ENCODE measurements at places on chromosomes 2 and 18.

- DNase-seq, result no peak
Measured at GRCh38 chr2:238843476-238843875, 4.4 kb upstream of the TWIST2 start.

DNA sequence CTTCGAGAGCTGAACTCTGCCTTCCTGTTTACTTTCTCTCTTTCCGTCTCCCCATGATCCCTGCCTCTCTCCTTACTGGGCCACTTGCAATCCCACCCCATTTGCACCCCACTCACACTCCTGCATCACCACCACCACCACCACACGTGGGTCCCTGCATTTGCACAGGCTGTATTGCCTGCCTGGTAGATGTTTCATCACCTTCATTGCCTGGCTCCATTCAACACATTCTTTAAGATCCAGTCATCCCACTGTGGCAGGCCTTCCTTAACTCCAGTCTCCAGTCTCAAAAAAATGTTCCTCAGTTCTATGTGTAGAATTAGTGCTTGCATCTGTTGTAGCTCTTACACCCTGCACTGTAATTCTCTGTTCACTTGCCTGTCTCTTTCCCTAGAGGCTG, 13.9 kb downstream of the NOSTRIN start:
- DNase-seq, result no peak

GRCh38 chr2:105786231-105787230, 41.8 kb downstream of the NCK2 start:
- DNase-seq, result no peak

DNA sequence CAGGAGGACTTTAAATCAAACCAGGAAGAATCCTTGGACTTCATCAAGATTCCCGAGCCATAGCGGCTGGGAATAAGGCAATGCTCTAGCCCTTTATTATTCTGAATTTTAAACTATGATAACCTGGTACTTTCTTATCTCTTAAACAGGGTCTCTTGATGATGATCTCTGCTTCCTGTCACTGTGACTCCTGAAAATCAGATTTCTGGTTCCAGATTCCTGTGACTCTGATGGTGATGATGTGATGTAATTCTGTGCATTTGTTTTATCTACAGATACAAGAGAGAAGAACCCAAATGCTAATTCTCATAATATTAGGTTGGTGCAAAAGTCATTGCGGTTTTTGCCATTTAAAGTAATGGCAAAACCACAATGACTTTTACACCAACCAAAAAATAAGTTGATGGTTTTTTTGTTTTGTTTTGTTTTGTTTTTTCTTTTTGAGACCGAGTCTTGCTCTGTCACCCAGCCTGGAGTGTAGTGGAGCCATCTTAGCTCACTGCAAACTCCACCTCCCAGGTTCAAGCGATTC, 116.3 kb upstream of the CREB1 start:
- DNase-seq, result no peak

DNA sequence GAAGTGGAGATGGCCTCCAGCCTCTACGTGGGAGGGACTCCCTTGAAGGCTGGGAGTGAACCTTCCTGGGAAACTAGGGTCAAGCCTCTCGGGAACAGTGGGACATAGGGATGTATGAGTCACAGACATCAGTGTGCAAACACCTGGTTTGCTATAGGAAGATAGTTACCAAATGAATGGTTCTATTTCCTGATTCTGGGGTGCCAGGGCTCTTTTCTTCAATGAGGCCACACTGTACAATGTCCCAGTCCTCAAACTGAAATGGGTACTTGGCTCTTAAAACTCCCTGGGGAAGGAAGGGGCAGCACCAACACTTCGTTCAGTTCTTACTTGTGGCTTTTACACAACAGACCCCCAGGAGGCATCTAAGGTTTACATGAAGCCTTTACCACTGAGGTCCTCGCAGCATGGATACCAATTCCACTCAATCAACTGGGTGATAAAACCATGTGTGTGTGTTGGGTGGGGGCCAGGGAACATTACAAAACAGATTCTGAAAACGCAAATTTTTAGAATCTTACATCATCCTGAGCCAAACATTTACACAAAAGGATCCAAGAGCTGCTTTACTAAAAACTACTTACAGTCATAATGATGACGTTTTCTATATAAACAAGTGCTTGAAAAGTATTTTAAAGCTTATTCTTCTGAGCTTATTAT, 10.4 kb downstream of the ERFE start:
- no peak for DNase-seq

DNA sequence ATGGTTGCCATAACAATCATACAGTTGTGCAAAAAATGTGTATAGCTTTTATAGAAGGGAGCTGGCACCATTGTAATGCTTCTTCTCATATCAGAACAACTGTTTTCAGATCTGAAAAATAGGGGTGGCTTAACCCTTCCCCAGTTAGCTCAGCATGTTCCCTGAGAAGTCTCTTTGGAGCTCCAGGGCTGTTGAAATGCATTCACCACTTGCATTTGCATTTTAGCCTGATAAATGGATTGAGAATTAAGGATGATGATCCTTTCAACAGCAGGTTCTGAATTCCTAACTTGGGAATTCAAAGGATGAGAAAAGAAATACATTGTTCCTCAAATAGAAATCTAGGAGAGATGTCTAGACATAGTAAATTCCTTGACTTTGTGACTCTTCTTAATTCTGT, 181.7 kb upstream of the ALPP start:
- DNase-seq, result no peak

DNA sequence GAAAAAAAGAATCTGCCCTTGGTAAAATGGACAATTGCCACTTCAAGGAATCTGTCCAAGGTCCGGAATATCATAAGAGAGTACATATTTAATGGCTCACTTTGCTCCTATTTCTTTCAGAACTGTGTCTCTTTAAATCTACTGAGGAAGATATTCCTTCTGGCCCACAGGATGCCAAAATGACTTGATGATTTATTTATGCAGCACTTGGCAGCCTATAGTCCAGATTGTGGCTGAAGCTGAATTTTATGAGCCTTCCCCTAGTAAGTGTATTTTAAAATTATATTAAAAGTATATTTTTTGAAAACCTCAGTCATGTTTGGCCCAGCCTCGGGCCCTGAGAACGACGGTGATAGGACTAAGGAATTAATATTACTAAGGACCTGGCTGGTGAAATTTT, 465.1 kb upstream of the HNRNPA3 start:
- no peak for DNase-seq

- DNase-seq, result no peak
Measured at GRCh38 chr2:10772201-10772867, 40.3 kb downstream of the PDIA6 start.

- no peak for DNase-seq
Measured at GRCh38 chr2:12538138-12538694, 178.5 kb upstream of the TRIB2 start.
